ENCODE measurements at places on chromosomes 5 and 9.

- DNase-seq = no peak
Measured at GRCh38 chr5:42021923-42022322, 96.8 kb downstream of the FBXO4 start.

DNA sequence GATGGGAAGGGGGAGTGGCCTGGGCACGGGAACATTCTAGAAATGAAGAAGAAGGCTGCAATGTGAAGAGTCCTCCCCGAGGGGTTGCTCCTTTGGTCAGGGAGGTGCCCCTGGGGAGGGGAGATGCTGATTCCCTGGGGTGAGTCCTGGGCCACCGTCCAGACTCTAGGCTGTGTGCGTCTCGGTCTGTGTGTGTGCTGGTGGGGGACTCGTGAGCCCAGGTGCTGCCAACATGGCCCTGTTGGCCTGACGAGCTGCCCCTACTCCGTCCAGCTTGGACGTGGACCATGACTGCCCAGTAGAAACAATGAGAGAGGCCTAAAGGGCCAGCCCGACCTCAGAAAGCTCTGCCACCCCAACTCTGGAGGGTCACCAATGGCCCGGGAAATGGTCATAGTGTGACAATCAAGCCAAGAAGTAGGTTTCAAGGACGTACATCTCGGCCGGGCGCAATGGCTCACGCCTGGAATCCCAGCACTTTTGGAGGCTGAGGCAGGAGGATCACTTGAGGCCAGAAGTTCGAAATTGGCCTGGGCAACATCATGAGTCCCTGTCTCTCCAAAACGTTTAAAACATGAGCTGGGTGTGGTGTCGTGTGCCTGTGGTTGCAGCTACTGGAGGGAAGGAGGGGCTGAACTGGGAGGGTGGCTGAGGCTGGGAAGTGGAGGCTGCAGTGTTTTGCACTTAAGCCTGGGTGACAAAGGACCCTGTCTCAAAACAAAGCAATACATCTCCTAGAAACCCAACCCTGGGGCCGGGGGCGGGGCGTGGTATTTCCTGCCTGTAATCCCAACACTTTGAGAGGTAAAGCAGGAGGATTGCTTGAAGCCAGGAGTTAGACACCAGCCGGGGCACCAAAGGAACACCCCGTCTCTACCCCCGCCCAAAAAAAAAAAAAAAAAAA is 17.0 kb downstream of the LHX3 start:
- no peak for DNase-seq

- DNase-seq = no peak
Measured at GRCh38 chr5:87313216-87313615, 45.5 kb downstream of the RASA1 start.

GRCh38 chr5:51099173-51099853 is 283.9 kb upstream of the ISL1 start:
- DNase-seq = no peak

GRCh38 chr9:2502760-2503159 is 118.8 kb upstream of the VLDLR start:
- DNase-seq = no peak

DNA sequence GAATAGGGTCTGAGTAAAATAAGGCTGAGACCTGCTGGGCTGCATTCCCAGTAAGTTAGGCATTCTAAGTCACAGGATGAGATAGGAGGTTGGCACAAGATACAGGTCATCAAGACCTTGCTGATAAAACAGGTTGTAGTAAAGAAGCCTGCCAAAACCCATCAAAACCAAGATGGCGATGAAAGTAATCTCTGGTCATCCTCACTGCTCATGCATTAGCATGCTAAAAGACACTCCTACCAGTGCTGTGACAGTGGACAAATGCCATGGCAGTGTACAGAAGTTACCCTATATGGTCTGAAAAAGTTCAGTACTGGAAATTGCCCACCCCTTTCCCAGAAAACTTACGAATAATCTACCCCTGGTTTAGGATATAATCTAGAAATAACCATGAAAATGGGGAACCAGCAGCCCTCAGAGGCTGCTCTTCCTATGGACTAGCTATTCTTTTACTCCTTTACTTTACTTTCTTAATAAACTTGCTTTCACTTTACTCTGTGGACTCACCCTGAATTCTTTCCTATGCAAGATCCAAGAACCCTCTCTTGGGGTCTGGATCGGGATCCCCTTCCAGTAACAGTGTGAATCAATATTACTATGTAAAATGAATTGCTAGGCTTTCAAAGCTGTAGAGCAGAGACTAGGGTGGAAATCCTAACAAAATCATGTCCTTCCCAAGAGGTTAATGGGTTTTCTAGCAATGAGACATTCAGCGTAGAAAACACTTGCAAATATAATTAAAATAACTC is 257.8 kb downstream of the KIAA0825 start:
- no peak for DNase-seq

- DNase-seq = no peak
Measured at GRCh38 chr5:78574731-78575161, 73.8 kb downstream of the LHFPL2 start.

DNA sequence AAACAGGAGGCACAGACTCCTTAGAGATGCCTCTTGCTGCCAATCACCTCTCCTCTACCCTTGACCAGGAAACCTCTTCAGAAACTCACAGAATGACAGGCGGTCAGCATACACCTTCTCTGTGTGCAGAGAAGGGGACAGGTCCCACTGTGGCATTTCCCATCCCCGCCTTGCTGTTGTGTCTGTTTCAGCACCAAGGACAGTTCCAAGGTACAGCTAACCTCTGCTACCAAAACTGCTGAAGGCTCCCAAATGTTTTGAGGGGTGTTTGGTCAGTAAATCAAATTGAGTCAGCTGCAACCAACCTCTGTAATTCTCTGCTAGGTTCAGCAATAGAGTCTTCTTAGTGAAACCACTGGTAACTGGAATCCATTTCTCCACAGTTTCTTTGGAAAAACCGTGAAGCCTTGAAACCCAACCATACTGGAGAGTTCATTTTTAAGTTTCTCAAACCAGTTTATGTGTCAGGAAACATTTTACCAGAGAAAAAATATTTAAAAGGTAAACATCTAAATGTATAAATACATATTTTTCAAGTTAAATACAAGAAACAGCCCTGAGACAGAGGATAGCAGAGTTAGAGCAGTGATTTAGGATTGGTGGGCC is 122.0 kb downstream of the DRD1 start:
- DNase-seq = no peak

DNA sequence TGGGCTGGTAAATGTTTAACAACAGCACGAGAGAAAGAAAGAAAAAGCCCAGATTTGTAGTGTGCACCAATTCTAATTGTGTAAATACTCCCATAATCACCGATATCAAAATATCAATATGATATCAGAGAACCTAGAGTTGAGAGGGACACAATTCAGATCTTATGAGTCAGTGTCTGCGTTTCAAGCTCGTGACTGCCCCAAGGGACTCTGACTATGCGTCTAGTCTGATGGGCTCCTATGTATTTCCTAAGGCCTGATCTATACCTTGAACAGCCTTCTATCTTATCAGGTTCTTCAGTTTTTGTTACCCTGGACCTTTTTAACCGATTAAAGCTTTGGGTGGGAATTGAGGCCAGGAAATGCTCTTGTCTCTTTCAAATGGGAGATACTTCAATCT is 243.0 kb upstream of the SLC24A2 start:
- DNase-seq = no peak

GRCh38 chr9:95780751-95781150 is 94.7 kb upstream of the ERCC6L2 start:
- no peak for DNase-seq

Measured in central memory CD4-positive, alpha-beta T cell (primary cell).